Fibroblast of the aortic adventitia (primary cell): ENCODE measurements at places on chromosomes 11 and 22. TPM values are rescaled to one million over a fixed set of nuclear protein-coding genes. Genes with fewer than 3 reads are reported as not detected.

- no peak for DNase-seq
These were observed 69.8 kb upstream of the SLC25A18 start for GRCh38 chr22:17493419-17493981.

DNA sequence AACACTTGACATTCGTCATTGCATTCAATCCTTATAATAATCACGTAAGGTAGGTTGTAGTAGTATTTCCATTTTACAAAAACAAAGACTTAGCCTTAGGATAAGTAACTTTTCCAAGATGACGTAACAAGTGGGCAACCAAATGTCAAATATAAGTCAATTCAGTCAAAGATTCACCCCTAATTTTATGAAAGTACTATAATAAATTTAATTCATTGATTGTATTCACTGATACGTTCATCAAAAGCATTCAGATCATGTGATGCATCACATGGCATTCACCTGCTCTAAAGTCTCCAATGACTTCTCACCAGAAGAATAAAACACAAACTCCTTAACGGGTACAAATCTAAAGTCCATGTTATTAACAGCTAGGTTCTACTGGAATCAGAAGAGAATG is 2.1 kb downstream of the KIF18A start:
- peak; percentile 14 for DNase-seq

DNA sequence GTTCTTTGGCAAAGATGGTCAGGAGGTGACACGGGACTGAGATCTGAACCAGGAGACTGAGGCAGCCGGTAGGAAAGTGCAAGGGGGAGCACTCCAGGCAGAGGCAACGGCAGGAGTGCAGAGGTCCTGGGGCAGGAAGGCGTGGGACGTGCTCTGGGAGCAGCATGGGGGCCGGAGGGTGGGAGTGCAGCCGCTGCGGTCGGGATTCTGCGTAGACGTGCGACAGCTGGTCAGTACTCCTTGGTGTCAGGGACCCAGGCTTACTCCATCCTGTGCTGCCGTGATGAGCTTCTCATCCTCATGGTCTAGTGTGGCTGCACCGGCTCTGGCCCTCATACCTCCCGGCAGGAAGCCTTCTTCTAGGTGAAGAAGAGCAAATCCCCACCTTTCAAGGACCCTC is 16.9 kb upstream of the TRMU start:
- no peak for DNase-seq

GRCh38 chr22:35312198-35313059 is 12.7 kb downstream of the TOM1 start:
- DNase-seq, result peak; percentile 54

The REXO2 gene
- 162 and 571 TPM in 2 replicates for total RNA-seq

DNA sequence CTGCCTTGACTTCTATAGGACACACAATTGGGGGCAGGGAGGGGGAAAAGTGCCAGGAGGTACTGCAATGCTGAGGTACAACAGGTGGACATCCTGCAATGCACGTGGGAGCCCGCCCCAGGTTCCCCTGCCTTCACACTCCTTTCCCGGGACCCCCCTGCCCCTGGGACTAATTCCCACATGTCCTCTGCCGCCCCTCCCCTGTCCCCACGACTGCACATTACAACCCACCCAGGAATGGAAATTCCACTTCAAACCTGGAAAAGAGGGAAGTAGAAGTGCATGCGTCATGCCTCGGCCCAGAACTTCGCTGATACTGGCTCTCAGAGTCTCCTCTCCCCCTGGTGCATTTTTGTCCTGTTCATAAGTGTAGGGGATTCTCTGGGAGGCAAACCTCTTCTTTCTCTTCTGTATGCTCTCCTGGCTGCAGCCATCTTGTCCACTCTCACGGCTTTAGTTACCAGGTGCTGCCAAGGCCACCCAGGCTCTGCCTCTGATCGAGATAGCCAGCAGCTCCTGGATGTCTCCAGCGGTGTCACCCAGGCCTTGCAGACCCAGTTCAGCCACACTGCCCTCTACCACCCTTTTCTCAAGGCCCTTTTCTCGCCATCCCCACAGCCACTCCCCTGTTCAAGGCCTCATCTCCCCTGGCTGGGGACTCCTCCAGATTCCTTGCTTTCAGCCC is 43.7 kb downstream of the GDPD5 start:
- no peak for DNase-seq

The SERPING1 gene
- 64.9 and 77.0 TPM in 2 replicates for total RNA-seq

DNA sequence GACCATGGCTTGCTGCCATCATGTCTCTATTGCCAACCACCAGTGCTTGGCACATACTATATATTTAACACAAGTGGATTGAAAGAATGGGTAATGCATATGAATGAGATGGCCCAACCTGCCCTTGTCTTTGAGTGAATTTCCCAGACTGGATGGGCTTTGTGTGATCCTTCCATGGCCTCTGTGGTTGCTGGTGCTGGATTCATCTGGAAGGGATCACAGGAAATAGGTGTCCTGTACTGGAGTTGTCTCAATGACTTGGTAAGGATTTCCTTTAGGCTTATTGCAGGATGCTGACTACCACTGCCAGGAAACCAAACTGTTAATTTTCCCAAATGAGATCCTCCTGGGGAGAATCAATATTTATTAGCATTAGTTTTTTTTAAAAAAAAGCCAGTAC is 328.6 kb downstream of the TMEM135 start:
- DNase-seq, result no peak

- DNase-seq, result no peak
These were observed 4.7 kb upstream of the SHISA8 start for GRCh38 chr22:41919357-41920224.

- DNase-seq, result no peak
These were observed 54.3 kb upstream of the NAV2 start for GRCh38 chr11:19658344-19658743.

DNA sequence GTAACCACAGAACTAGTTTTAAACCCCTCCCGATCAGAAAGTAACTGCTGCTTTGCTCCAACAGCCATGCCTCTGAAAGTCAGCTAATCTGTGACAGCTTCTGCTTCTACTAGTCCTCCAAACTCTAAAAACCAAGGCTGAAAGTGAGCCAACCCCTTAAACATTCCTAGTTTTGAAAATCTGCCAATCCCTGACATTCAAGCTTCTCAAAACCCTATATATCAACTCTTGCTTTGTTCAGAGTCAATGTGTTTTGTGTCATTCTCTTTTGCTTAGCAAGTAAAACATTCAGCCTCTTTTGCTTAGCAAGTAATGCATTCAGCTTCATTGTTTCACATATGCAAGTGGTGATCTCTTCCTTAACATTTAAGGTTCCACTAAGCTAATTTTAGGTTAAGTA is 56.9 kb downstream of the ATG16L2 start:
- peak; percentile 21 for DNase-seq

- no peak for DNase-seq
These were observed 95.2 kb upstream of the ANO1 start for GRCh38 chr11:69982690-69983570.

DNA sequence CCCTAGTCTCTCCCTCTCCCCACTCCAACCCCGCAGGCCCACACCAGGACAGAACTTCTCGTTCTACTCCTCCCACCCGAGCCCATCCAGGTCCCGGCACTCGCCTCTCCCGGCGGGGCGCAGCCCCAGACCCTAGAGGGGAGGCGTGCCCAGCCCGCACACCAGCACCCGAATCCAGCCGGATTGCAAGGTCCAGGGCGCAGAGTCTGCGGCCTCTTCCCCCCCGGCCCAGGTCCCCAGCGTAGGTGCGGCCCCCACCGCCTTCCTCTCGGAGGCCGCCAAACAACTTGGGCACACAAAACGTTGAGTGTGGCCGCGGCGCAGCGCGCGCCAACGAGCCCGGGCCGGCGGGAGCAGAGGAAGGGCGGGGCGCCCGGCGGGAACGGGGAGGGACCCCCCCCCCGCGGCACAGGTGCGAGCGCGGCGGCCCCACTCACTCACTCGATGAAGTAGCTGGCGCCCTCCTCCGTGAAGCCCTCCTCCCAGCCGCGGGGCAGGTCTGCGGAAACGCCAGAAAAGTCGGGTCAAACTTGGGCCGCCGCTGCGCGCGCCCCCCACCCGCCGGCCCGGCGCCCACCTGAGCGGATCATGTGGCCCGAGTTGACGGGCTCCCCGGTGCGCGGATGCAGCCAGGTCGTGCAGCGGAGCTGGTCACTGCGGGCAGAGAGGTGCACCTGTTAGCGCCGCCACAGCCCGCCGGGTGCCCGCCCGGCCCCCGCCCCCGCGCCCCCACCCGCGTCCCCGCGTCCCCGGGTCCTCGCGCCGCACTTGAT is 480 bp downstream of the PLEKHA7 start:
- no peak for DNase-seq

The ZP1 gene
- not detected in 2 replicates for total RNA-seq

GRCh38 chr22:23834793-23835483 is 3.9 kb downstream of the DERL3 start:
- DNase-seq, result no peak

DNA sequence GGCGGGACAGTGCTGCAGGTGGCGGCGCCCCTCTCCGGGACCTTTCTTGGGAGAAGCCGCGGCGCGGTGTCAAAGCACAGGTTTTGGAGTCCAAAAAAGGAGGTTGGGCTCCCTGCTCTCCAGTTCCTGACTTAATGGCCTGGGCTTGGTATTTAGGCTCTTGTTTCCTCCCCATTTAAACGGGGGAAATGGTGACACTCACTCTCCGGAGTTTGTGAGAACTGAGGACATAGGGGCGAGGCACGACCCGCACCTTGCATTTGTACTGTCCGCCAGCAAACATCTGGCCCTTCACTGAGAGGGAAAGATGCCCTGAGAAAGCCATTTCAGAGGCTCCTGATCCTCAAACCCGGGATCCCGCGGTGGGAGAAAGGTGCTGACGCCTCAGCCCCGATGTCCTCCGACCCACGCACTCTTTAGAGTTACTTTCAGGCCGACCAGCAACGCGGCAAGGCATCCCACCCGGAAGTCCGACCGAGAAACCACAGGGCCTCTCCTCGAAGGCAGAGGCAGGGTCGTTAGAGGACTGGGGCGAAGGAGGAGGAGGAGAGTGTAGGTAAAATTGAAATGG is 2.9 kb upstream of the WDR74 start:
- no peak for DNase-seq

GRCh38 chr11:73862986-73863385 is 13.7 kb downstream of the COA4 start:
- DNase-seq, result no peak

- no peak for DNase-seq
These were observed 484.0 kb downstream of the ETS1 start for GRCh38 chr11:128103278-128103873.

The HSPB2 gene
- total RNA-seq, result 1.5 and 3.3 TPM in 2 replicates

DNA sequence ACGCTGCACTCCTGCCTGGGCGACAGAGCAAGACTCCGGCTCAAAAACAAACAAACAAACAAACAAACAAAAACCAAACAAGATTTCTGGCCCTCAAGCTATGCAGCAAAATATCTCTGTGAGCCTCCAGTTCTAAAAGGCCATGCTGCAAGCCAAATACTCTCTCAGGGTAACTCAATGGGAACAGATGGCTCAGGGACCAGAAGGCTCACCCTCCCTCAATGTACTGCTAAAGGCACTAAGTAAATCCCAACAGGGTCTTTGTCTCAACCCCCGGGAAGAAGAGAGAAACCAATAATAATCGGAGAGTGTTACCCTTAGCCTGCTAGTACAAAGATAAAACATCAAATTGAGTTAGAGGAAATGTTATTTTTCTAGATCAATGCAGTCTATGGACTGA is 119.7 kb upstream of the ZC3H12C start:
- DNase-seq, result no peak

The LRRC4C gene
- total RNA-seq, result 0.08 and 0.27 TPM in 2 replicates

DNA sequence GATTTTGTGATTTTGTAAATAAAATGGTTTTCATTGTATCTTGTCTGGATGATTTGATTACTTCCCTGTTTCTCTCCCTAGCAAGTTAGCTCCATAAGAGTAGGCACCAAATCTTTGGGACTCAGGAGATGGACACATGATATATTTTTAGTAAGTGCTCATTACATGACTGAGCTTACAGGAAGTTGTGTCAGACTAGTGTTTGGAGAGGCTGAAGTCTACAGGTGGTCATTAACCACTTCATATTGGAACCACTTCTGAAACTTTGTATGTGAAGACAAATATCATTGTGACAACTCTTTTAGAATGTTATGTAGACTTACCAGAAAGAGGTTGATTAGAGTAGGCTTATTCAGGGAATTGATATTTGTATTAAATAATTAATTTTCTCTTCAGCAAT is 19.1 kb downstream of the ARHGAP42 start:
- DNase-seq, result no peak

GRCh38 chr11:130301002-130301401 is 13.7 kb downstream of the ZBTB44 start:
- DNase-seq, result no peak

GRCh38 chr11:95886462-95886861 is 37.4 kb downstream of the MTMR2 start:
- no peak for DNase-seq

GRCh38 chr11:114260077-114260476 is 36.1 kb upstream of the NNMT start:
- no peak for DNase-seq

DNA sequence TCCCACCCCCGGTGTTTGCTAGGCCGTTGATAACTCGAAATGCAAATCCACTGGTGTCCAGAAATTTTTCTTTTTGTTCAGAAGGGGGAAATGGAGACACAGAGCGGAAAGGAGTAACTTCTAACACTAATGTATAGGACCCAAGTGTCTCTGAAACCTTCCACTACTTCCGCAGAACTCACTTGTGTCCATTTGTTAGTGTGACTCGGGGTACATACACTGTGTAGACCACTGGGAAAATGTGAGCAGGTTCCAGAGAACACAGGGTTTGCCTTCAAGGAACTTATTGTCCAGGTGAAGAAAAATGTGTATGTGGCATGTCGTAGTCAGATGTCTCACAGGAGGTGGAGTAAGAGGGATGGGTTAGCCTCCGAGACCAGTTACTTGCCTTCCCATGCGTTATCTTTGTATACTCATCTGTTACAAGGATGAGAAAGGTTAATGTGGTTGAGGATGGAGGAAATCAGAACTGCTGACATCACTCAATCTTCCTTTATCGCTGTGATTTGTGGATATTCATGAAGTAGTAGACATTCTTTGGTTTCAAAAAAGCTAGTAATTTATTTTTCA is 857 bp downstream of the ARCN1 start:
- DNase-seq, result peak; percentile 57

DNA sequence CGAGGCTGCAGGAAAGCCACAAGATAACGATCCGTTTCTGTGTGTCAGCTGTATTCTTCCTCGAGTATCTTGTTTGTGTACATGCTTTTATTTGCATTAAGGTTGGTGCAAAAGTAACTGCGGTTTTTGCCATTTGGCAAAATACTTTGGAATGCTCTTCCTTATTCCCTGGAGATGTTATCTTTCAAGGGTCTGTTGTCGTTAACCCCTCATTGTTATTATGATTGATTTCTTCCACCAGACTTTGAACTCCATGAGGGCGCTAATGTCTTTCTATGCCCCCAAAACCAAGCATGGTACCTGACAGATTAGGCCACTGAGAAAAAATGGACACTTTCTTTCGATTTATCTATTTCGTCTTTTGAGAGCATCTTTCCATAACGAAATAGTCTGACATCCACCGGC is 563 bp upstream of the PSMA1 start:
- DNase-seq, result no peak

The PARVG gene
- not detected in 2 replicates for total RNA-seq

DNA sequence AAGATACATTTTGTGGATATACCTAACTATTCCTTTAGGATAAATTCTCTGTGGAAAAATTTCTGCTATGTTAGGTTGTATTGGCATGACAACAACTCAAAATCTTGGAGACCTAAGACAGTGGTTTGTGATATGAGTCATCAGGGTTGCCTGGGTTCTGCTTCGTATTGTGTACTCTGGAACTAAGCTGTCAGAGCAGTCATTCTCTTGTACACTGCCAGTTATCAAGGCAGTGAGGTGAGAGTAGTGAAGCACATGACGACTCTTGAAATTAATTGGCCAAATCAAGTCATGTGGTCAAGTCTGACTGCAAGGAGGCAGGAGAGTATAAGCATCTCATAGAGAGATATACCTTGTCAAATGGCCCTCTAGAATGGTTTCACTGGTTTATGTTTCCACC is 104.4 kb downstream of the FANCF start:
- no peak for DNase-seq

The C11orf97 gene
- not detected in 2 replicates for total RNA-seq
